ENCODE measurements at places on chromosomes 3 and 15.

DNA sequence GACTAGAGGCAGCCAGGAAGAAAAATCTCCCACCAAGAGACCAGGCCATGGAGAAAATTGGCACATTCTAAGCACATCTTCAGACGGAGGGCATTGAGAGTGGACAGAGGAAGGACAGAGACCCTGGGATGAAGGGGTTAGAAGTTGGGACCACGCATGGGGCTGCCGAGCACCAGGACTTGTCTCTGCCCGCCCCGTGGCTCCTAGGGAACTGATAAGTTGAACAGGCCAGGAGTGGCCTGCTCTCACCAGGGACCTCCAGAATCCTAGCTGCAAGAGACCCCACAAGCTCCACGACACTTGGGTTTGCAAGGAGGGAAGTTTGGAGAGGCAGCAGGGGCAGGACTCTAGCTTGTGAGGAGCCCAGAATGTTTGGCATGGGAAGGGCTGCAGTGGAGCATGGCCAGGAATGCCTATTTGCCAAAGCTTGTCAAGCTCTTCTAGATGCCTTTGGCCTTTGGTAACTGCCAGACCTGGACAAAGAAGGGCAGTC lies 355.1 kb downstream of the NSUN3 start:
- DNase-seq = no peak

- no peak for DNase-seq
Observed at GRCh38 chr3:173092038-173092437, 49.0 kb downstream of the SPATA16 start.

GRCh38 chr3:118269537-118270125 lies 765.0 kb downstream of the IGSF11 start:
- DNase-seq = no peak

- DNase-seq = no peak
Observed at GRCh38 chr3:44962621-44963393, 13.2 kb downstream of the ZDHHC3 start.

DNA sequence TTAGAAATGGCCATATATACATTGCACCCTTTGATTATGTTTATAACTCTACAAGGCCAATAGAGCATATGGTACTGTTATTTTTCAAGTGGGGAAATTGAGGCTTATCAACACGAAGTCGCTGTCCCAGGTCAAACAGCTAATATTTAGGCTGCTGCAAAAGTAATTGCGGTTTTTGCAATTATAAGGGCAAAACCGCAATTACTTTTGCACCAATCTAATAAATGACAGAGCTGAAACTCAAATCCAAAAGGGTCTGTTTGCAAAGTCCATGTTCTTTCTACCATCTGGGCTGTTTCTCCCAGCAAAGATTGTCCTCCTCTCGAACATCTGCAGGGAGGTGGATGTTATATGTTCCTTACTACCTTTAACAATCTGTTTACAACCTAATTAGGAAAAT lies 147.2 kb downstream of the CADPS start:
- DNase-seq = no peak

DNA sequence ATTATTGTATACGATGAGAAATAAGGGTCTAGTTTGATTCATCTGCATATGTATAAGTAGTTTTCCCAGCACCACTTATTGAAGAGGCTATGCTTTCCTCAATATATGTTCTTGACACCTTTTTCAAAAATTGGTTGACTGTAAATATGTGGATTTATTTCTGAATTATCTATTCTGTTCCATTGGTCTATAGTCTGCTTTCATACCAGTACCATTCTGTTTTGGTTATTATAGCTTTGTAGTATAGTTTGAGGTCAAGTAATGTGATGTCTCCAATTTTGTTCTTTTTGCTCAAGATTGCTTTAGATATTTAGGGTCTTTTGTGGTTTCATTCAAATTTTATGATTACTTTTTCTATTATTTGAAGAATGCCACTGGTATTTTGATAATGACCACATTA lies 103.8 kb upstream of the LIPC start:
- DNase-seq = no peak

DNA sequence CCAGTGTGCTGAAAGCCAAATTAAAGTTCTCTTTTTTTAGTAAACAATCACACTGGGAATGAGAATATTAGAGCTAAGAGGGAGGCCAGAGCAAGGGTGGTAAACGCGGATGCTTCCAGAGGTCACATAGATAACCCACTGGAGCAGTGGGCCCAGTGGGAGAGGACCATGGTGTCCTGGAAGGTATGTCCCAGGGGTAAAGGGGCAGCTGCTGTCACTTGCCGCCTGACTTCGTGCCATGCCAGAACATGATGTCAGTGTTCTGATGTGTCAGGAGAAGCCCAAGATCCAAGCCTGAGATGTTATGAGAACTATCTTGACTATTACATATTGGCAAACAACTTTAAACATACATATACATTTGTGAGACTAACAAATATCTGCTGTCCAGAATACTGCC lies 211.9 kb upstream of the IL12A start:
- no peak for DNase-seq

DNA sequence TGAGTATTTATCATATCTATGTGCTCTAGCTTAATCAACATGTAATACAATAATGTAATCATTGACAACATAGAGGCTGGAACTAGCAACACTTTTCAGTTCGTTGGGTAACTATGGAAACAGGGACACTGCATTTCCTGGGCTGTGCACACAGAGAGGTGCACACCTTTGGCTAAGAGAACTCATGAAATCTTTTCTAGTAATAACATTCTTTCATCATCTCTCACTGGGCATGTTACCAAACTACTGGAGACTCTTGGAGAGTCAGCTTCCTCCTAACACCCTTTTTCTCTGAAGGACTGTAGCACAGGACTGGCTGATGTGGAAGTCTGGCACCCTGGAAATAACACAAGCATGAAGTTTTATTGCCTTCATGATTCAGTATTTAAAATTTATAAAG lies 135.6 kb downstream of the KCNMB2 start:
- DNase-seq = no peak

DNA sequence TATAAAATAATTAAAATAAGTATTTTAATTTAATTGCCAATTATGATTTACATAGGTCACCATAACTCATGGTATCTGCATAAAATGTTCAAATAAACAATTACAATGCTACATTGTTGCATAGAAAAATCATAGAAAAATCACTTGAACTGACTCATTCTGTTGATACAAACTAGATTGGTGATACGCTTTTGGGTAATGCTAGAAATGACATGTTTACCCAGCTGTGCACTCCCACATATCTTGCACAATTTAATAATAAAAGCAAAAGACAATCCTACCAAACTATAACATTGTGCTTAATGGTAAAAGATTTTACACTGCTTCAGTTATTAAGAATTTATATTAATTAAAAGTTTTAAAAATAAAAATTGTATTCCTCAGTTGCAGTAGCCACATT lies 45.8 kb upstream of the FBXL22 start:
- DNase-seq = no peak

GRCh38 chr3:104273046-104273649 lies 1093.6 kb upstream of the ALCAM start:
- no peak for DNase-seq

DNA sequence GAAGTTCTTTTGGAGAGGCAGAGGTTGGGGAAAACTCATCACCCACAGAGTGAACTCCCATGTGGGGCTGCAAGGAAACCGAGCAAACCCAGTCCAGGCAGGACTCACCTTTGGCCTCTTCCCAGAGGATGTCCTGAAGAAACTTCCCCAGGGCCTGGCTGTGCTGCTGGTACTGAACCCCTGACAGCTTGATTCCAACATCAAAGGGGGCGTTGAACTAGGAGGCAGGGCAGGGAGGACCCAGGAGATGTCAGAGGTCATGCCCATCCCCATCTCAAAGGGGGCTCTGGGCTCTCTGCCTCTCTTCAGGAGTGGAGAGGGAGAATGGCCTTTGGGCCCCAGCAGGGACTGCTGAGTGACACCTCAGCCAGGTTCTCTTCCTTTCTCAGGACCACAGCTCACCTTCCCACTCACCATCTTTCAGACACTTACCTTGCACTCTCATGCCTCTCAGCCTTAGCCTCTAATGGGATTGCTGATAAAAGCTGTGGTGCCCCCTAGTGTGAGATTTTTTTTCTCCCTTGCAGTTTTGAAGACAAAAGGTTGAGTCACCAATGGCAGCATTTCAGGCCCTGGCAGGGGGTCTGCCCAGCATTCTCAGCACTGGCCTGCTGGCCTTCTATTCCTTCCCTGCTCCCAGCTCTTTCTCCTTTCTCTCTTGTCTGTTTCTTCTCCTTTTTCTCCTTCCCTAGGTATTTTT lies 6.0 kb downstream of the GHRL start:
- DNase-seq = no peak

DNA sequence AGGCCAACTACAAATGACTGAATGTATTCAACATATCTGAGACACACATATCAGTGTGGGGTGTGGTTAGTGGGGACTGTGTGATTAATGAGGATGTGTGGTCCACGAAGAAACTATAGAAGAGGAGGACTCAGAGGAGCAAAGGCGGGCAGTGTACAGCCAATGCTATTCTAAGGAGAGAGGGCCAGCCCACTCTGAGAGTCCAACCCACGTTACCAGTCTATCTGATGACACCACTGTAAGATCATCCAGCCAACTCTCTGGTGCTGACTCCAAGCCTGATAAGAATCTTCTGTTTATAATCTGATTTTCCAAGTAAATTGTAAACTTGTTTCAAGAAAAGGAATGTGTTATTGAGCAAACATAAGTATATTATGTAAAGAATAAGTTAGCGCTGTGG lies 47.2 kb downstream of the MCF2L2 start:
- no peak for DNase-seq

- no peak for DNase-seq
Observed at GRCh38 chr3:24184528-24185176, 239.6 kb downstream of the NR1D2 start.

- no peak for DNase-seq
Observed at GRCh38 chr3:127307112-127307835, 19.4 kb upstream of the PRR20G start.
